ENCODE measurements at places on chromosomes 11 and 22. TPM values are rescaled to one million over a fixed set of nuclear protein-coding genes. Genes with fewer than 3 reads are reported as not detected.
A peak's percentile ranks its signal among the peaks of the same experiment; 100 is the strongest.

GRCh38 chr11:100434821-100435641, 252.1 kb upstream of the ARHGAP42 start:
- H3K4me3 ChIP-seq = no peak overlapping the region
- no peak for DNase-seq
- no peaks in the 10 kb centered on the region for H3K4me1 ChIP-seq
- no peaks in the 10 kb centered on the region for H3K27me3 ChIP-seq
- H3K27ac ChIP-seq = no peak overlapping the region
- no peaks in the 10 kb centered on the region for H3K36me3 ChIP-seq

Gene SELENOM
- 77.8 TPM for total RNA-seq

GRCh38 chr11:70523384-70524095, 125.2 kb downstream of the CTTN start:
- H3K27me3 ChIP-seq = peaks cover 53% of the 10 kb centered on the region
- H3K4me1 ChIP-seq = no peaks in the 10 kb centered on the region
- no peak overlapping the region for H3K4me3 ChIP-seq
- DNase-seq = no peak

DNA sequence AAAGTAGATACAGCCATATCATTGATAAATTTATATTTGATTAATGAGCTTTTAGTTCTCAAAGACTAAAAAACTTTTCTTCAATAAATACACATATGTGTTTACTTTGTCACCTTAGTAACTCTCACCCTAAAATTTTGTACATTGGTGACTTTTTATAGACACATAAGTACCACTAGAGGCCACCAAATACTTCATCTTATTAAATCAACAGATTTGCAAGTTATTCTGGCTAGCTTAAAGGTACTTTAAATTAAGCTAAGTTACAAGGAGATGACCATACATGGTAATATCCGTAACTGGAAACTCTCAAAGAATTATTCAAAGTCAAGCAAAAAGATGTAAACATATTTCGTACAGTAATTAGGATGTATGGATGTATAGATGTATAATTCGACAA, 112.2 kb downstream of the SBF2 start:
- peaks cover 8% of the 10 kb centered on the region for H3K36me3 ChIP-seq
- no peak overlapping the region for H3K4me3 ChIP-seq

DNA sequence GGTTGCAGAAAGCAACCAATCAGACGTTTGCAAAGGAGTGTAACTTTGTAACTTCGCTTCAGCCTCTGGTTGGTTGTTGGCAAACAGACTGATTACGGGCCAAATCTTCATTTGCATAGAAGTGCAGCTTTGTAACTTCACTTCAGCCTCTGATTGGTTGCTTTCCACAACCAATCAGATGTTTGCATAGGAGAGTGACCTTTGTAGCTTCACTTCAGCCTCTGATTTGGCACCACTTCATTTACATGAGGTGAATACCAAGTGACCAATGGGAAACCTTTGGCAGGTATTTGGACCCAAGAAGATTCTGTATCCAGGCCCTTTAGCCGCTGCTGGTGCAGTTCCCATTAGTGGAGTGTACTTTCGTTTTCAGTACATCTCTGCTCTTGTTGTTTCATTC, 16.0 kb downstream of the USP47 start:
- no peaks in the 10 kb centered on the region for H3K36me3 ChIP-seq
- DNase-seq = no peak
- H3K4me1 ChIP-seq = peaks cover 68% of the 10 kb centered on the region
- peak overlapping the region; percentile 86 for H3K27ac ChIP-seq
- peak overlapping the region; percentile 58 for H3K4me3 ChIP-seq

- no peak overlapping the region for H3K27ac ChIP-seq
- no peaks in the 10 kb centered on the region for H3K4me1 ChIP-seq
- no peak for DNase-seq
- H3K27me3 ChIP-seq = no peaks in the 10 kb centered on the region
Measured at GRCh38 chr22:49291781-49292180, 535.9 kb downstream of the BRD1 start.

DNA sequence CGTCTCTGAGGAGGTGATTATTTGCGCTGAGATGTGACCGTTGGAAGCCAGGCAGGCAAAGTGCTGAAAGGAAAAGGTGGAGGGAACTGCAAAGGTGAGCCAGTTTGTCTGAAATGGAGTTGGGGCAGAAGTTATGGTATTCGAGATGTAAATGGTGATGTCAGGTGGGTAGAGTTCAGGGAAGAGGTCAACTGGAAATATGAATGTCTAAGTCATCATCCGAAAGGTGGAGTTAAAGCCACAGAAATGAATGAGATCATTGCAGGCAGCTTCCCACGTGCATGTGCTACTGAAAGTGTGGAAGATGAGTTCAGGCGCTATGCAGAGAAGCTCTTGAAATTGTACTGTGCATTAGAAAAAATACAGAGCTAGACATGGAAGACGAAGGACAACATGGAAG, 2.2 kb upstream of the BPIFC start:
- DNase-seq = no peak
- H3K4me1 ChIP-seq = no peaks in the 10 kb centered on the region
- H3K4me3 ChIP-seq = no peak overlapping the region
- H3K27me3 ChIP-seq = peaks cover 33% of the 10 kb centered on the region

DNA sequence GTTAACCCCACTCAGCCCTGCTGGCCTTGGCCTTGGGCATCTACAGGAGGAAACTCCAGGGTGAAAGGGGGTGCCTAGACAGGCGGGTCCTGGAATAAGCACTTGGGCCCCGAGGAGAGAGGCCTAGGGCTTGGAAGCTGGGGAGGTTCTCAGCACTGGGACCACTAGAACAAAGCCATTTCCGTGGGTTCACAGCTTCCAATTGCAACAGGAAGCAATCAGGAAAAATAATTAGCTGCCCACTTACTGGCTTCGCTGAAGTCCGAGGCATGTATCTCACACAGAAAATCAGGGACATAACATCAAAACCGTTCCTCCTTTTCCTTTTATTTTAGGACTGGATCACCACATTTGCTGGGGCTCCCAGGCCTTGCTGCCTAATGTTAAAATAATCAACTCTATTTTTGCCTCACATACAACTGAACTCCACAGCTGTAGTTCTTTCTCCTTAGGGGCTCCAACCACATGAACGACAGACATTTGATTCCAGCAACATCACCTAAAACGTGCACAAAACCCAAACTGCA, 161.1 kb upstream of the GRK3 start:
- no peaks in the 10 kb centered on the region for H3K27me3 ChIP-seq
- H3K27ac ChIP-seq = peak overlapping the region; percentile 78

GRCh38 chr11:94147433-94147845, 18.8 kb downstream of the PANX1 start:
- no peak overlapping the region for H3K27ac ChIP-seq
- peaks cover 1% of the 10 kb centered on the region for H3K36me3 ChIP-seq
- no peaks in the 10 kb centered on the region for H3K27me3 ChIP-seq
- H3K4me1 ChIP-seq = peaks cover 97% of the 10 kb centered on the region

DNA sequence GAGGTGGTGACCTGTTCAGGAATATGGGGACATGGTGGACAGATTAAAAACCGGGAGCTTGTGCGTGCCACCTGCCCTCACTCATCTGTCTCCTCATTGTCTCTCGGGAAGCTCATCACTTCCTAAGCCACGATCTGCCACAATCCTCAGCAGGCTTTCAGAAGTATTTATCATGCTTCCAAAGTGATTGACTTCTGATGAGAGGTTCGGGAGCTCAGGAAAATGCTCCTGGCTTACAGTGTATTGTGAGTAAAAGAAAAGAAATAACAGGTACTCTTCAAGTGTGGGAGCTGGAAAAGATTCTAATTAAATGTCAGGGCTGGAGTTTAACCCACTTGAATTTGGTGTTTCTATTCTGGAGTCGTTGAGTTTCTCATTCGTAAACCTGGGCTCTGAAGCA, 91.9 kb upstream of the DRD2 start:
- H3K27ac ChIP-seq = no peak overlapping the region
- no peaks in the 10 kb centered on the region for H3K4me1 ChIP-seq
- peaks cover 25% of the 10 kb centered on the region for H3K27me3 ChIP-seq
- H3K36me3 ChIP-seq = no peaks in the 10 kb centered on the region
- no peak overlapping the region for H3K4me3 ChIP-seq
- DNase-seq = no peak

Gene ALX4
- not detected for total RNA-seq

DNA sequence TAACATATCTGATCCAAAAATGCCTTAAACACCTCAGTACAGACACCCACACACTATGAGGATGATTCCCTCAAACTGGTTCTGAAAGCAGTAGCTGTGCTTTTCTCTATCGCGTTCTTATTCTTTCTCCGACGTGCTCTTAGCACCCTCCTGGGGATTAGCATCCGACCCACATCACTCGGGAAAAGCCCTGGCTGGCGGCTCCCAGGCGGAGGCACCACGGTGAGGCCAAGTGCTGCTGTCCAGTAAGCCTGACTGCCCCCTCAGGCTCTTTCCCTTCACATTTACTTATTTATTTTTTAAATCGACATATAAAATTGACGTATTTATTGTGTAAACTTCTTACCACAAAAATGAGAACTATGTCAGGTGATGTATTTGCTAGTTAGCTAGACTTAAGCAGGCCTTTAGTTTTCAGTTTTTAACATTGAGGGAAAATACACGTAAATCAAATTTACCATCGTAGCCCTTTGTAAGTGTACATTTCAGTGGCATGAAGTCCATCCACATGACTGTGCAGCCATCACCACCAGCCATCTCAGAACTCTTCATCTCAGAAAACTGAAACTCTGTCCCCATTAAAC, 19.2 kb downstream of the TBX1 start:
- H3K4me1 ChIP-seq = peaks cover 18% of the 10 kb centered on the region
- H3K36me3 ChIP-seq = no peaks in the 10 kb centered on the region
- H3K4me3 ChIP-seq = no peak overlapping the region
- peaks cover 13% of the 10 kb centered on the region for H3K27me3 ChIP-seq
- no peak overlapping the region for H3K27ac ChIP-seq

DNA sequence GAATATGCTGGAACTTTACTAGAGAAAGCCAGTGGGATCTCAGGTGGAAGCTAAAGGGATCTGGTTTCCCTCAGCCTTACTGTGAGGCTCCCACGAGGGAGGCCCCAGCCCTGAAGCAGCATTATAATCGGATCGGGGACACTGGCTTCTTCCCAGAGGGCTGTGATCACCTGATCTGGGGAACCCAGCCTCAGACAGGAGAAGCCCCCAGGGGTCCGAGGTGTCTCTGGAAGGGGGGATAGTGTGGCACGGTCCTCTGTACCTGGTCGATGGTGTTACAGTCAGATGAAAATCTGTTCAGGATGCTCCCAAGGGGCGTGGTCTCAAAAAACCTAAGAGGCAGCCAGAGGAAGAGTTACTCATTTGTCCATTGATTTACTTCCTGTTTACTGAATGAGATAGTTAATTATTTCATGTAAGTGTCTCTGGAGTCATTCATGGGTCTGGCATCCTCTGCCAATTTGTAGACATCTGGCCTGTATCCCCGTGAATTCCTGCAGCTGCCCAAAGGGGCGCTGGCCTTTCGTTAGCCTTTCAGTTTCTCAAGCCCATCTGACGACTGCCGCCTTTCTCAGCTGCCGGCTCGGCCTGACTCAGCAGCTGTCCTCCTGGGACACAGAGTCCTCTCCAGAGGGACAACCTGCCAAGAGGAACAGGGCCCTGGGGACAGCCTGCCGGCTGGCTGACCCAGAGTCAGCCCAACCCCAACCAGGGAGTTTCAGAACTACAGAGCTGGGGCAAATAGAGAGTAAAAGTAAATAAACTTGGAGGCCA, 17.0 kb upstream of the KCNJ11 start:
- H3K27me3 ChIP-seq = no peaks in the 10 kb centered on the region
- H3K36me3 ChIP-seq = no peaks in the 10 kb centered on the region
- H3K27ac ChIP-seq = no peak overlapping the region
- H3K4me3 ChIP-seq = no peak overlapping the region

DNA sequence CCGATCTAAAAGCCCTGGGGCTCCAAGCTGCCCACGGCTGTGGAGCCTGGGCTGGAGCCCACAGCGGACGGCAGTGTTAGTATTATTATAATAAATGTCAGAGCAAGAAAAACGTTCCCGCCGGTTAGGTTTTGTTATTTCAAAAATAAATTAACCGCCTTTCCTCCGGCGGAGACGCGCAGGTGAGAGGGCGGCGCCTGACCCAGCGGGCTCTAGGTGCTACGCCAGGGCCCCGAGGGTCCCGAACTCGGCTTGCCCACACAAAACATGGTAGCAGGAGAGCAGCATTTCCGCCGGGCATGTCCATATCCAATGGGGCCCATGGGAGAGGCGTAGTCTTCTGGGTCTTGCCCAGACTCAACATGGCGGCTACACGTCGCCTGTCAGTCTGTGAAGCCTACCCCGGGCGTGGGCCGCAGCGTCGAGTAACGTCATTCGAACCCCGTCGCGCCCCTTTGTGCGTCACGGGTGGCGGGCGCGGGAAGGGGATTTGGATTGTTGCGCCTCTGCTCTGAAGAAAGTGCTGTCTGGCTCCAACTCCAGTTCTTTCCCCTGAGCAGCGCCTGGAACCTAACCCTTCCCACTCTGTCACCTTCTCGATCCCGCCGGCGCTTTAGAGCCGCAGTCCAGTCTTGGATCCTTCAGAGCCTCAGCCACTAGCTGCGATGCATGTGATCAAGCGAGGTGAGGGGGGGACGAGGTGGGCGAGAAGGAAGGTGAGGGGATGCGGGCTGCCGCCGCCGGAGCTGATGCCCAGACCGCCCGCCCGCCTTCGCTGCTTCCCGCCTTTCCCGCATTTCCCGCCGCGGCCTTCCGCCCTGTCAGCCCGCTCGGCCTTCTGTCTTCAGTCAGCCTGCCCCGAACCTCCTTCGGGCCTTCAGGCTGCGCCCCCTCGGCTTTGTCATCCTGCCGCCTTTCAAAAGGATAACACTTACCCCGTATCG, at the start of gene RRM1:
RRM1 (plus strand) TSS at position 452 of the 944 bp plus-strand sequence; CDS start at position 666, 214 bp downstream.
- peak; percentile 86 for DNase-seq
- peaks cover 76% of the 10 kb centered on the region for H3K4me1 ChIP-seq
- peaks cover 17% of the 10 kb centered on the region for H3K36me3 ChIP-seq
- peak within 1 kb of the TSS; percentile 94 for H3K27ac ChIP-seq
- no peaks in the 10 kb centered on the region for H3K27me3 ChIP-seq

- H3K36me3 ChIP-seq = no peaks in the 10 kb centered on the region
- H3K4me3 ChIP-seq = no peak overlapping the region
- no peak overlapping the region for H3K27ac ChIP-seq
- no peak for DNase-seq
- peaks cover 8% of the 10 kb centered on the region for H3K4me1 ChIP-seq
Measured at GRCh38 chr11:73461964-73462363, 85.8 kb downstream of the RELT start.

- DNase-seq = no peak
- no peak overlapping the region for H3K27ac ChIP-seq
- no peak overlapping the region for H3K4me3 ChIP-seq
- H3K4me1 ChIP-seq = no peaks in the 10 kb centered on the region
Measured at GRCh38 chr11:92707173-92707619, 262.3 kb upstream of the MTNR1B start.

DNA sequence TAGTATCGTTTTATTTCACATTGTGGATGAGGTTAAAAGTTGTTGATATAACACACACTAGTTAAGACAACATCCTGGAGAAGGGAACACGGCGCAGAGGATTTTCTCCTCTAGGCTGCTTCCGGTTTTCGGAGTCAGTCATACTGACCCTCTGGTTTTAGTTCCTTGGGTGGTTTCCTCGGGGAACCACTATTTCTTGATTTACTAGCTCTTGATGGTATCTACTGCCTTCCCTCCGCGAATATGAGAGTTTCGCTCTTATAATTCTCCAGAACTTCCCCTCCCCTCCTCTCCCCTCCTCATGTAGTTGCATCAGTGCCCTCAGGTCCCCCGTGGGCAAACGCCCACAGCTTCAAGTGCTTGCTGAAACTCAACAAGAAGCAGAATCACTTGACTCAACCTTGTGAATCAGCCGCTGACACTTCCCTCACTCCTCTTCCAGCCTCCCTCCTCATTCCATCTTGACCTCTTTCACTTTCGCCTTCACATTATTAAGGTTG, 15.9 kb upstream of the APOBEC3A start:
- H3K27ac ChIP-seq = no peak overlapping the region
- H3K27me3 ChIP-seq = peaks cover 53% of the 10 kb centered on the region
- peak overlapping the region; percentile 46 for H3K4me3 ChIP-seq
- H3K36me3 ChIP-seq = no peaks in the 10 kb centered on the region
